Dorsolateral prefrontal cortex (tissue), 122 donors: ENCODE measurements at places on chromosomes 13 and 19.

GRCh38 chr13:70894258-70894657, 786.0 kb upstream of the KLHL1 start:
- no peak for DNase-seq

DNA sequence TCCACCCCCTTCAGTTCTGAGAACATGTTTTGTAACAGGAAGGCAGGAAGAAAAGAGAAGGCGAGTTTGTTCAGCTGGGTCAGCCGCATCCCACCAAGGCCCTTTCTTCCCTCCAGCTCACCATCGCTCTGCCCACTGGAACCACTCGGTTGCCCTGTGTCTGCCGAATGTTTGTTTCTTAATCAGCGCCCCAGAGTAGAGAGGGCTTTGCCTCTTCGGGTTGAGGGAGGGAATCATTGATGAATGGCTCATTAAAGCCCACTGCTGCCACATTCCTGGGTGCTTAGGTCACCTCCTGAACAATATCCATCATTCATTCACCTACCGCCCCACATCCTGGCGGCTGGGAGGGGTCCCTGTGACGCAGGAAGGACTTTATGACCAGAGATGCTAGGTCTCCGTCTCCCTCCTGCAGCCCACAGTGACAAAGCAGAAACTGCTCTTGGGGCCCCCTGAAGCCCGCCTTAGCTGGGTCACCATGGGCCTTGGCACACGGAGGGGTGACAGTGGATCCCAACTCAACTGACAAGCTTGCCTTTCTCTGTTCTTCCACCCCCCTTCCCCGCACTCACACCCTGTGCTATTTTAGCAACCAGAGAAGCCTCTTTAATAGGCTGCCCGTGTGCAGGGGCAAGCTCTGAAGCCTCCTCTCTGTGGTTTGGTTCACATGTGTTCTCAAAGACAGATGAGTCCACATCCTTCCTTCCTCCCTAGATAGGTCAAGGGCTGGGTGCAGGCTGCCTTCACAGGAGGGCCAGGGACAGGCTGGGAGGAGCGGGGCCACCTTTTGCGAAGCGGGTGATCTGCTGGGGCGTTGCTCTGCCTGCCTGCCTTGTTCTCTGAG, 46.2 kb downstream of the ACTN4 start:
- no peak for DNase-seq

GRCh38 chr19:20247016-20247683, 80.1 kb downstream of the ZNF486 start:
- DNase-seq = peak; percentile 69

- DNase-seq = no peak
These were observed 2284.7 kb upstream of the PCDH20 start for GRCh38 chr13:63700350-63700749.

DNA sequence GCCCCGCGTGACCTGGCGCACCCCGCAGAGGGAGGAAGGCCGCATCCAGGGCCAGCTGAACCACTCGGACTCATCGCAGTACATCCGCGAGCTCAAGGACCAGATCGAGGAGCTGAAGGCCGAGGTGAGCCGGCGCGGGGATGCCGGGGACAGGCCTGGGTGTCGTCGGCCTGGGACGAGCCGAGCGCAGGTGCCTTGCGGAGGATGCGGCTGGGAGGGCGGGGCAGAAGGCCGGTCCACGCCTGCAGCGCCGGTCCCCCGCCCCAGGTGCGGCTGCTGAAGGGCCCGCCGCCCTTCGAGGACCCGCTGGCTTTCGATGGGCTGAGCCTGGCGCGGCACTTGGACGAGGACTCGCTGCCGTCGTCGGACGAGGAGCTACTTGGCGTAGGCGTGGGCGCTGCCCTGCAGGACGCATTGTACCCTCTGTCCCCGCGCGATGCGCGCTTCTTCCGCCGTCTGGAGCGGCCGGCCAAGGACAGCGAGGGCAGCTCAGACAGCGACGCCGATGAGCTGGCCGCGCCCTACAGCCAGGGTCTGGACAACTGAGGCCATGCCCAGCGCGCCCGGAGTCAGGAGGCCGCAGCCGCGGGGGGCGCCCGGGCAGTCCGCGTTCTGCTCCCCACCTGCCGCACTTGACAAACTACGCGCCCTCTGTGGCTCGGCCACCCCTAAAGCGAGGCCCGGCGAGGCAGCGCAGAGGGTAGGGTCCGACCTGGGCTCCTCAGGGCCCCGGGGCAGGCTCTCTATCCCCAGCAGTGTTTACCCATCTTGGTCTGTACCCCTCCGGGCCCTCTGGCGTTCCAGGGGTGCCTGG, 10.8 kb downstream of the PRR36 start:
- DNase-seq = no peak

DNA sequence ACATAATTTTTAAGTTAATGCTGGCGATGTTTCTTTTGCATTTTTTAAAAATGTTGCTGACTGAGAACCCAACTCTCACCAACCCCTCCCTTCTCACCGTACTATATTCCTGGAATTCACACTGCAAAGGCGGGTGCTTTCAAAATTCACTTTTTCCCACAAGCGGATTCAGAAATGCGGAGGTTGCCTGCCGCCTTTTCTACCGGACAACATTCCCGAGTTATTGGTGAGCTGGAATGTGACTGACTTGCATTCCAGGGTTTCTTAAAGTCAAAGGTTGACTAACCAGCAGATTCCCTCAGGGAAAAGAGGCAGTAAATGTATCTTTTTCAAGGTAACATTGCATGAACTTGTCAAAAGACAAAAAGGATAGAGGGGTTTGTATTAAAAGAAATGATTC, 113.3 kb downstream of the RAB20 start:
- DNase-seq = no peak

DNA sequence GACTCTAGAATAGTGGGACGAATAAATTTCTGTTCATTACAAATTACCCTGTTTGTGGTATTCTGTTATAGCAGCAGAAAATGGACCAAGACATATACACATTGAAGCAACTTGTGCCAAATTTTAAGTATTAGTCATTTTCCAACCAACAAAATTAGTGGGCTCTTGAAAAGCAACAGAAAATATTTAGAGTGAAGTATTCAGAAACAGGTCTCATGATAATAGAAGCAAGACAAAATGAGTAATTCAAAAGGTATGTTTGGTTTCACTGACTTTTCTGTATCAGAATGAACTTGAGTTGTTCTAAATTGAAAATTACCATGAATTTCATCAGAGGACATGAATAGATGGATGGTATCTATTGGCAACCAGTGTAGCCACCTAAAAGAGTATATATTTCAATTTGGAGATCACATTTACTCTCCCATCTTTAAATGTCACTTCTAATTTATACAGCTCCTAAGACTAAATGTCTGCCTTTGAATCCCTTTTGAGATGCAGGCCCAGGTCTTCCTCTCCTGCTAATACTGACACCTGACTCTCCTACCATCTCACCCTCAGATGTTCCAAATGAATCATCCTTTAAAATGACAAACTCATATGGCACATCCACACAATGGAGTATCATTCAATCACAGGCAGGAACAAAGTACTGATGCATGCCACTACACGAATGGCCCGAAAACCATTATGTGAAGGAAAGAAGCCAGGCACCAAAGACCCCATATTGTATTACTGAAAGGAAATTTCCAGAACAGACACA, 40.7 kb upstream of the DOCK9 start:
- DNase-seq = no peak
